NCI-H1930 (cell line): ENCODE measurements at places on chromosomes 7 and 10.

GRCh38 chr10:6643962-6644361, 63.9 kb upstream of the PRKCQ start:
- DNase-seq: no peak

DNA sequence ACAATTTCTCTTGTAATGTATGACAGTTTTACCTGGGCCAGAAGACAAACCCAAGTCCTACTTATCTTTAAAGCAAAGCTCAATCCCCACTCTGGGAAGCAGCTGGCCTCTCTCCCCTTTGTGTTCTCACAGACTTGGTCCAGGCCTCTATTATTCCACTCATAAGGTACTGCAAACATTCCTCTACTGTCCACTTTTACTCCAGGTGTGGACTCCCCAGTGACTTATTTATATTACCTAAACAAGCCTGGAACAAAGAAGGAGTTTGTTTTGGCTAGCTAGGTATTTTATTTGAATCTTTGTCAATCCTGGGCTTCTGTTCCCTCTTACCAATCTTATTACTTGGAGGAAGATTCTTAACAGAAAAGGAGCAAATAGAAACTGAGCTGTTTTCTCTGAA, 163.5 kb downstream of the SKAP2 start:
- no peak for DNase-seq

GRCh38 chr10:12382956-12383531, 33.7 kb downstream of the CAMK1D start:
- no peak for DNase-seq

DNA sequence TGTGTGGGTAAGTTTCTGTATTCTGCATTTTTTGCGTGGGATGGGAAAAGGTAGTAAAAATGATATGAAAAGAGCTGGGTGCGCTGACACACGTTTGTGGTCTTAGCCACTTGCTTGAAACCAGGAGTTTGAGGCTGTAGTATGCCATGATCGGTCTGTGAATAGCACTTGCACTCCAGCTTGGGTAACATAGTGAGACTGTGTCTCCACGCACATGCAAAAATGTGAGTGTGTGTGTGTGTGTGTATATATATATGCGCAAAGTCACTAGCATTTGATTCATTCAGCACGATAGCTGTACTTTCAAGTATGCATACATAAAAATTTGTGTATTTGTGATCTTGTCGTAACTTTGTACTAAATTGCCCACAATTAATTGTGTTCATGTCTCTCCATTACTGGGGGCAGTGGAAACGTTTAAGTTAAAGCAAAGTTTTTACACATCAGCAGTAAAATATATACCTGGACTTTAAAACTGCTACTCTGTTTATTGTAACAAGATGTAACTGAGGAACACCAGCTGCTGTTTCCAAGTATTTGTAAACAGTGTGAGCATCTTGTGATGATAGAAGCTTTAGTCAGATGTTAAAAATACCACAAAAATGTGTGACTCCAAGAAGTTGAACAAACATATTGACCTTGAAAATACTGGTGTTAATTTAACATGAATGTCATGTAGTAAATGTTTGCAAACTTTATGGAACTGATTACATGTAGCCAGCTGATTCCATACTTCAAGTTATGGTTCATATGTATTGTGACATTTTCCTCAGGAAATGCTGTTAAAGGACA, 1.6 kb downstream of the ZRANB1 start:
- no peak for DNase-seq

- DNase-seq: no peak
These were observed 166.3 kb downstream of the NEURL1 start for GRCh38 chr10:103659674-103660363.

DNA sequence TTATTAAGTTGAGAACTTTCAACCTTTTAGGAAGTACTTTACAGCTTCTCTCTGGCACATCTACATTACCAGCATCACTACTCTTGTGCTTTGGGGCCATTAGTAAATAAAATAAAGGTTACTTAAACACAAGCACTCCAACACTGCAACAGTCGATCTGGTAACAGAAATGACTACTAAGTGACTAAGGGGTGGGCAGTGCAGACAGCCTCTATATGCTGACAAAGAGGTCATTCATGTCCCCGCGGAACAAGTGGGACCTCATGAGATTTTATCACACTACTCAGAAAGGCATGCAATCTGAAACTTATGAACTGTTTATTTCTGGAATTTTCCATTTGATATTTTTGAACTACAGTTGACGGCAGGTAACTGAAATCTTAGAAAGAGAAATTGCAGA, 111.3 kb upstream of the DNAJB12 start:
- no peak for DNase-seq

- DNase-seq: no peak
These were observed 196.2 kb downstream of the PLXNA4 start for GRCh38 chr7:132380059-132380458.

GRCh38 chr10:19952224-19953010, 136.2 kb downstream of the PLXDC2 start:
- no peak for DNase-seq

- DNase-seq: no peak
These were observed 85.9 kb downstream of the CCNY start for GRCh38 chr10:35422228-35422627.

DNA sequence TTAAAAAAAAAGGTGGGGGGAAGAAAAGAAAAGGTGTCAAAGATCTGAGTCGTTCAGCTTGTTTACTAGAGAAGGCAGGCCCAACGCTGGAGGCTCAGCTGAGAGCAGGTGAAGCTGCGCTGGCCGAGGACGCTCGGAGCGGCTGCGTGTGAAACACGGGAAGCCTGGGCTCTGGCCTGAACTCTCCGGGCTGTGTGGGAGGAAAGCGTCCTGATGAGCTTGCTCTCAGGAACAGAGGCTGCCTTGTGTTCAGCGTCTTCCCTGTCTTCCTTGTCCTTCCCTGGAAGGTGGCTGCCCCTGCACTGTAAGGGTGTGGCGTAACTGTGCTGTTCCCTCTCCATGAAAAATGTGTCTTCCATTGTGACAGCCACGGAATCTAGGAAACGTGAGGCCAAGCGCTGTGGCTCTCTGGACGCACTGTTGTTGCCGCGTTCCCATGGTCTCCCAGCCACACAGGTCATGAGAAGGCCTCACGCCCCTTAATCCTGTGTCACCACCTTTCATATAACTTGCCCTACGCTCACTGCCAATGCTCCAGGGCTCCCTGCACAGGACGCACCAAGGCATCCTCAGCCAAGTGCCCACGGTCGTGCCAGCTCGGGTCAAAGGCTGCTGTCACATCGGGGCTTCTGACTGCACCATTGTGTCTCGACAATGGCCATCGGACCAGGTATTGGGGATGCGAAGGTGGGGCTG, 15.8 kb downstream of the IL15RA start:
- DNase-seq: no peak

GRCh38 chr10:43151371-43151770, 13.1 kb downstream of the CSGALNACT2 start:
- no peak for DNase-seq

GRCh38 chr7:157865351-157866165, 528.8 kb downstream of the DNAJB6 start:
- no peak for DNase-seq

GRCh38 chr7:25781704-25782103, 370.3 kb upstream of the NFE2L3 start:
- no peak for DNase-seq
